ENCODE measurements at places on chromosomes 11 and 22.

DNA sequence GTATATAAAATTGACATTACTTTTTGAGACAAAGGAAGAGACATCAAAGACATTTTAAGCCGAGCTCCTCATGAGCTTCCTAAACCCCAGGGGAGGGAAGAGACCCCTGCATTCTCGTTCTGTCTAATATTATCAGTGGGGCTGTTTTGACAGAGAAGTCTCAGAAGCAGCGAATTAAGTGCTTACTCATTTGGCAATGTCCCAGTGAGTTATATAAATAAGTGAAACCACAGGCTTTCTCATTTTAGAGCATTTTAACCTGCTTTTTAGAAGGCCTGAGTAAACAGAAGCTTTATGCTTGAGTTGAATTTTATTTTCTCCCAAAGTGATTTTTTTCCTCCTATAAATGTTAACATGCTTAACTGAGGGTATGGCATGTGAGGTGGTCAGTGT lies 23.2 kb upstream of the C1QTNF4 start:
- DNase-seq = no peak

- peak; percentile 74 for DNase-seq
Measured at GRCh38 chr22:41780746-41781505, 19.6 kb upstream of the CCDC134 start.

DNA sequence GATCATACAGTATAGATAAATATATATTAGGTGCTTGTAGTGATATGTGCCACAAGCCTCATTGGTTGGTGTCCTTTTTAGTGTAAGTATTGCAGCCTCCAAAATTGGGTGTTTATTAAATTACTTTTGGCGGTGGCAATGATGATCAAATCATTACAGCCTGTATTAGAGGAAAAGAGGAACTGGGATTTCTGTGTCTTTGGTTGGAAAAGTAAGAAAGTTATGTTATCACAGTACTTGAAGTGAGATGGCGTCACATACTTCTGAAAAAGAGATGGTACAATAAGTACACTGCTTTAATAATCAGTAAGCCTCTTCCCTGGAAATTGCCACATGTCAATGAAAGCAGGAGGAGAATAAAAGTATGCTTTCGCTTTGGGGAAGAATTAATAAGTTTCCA lies 523 bp upstream of the MPZL3 start:
- DNase-seq = no peak

DNA sequence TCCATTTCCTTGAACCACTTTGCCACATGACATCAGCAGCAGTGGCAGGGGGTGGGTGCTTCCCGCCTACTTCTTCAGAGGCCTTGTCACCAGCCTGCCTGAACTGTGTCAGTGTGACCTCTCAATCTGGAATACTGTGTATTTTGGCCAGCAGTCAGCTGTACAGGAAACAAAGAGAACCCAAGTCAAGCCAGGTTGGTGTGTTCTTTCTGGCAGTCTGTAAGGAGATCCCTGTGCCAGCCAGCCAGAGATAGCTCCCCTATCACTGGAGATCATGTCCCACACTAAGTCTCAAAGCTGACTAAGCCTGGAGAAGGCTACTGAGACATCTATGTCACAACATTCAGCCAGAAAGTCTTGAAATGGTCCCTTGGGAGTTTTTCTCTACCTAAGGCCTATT lies 142.1 kb downstream of the TRPC6 start:
- no peak for DNase-seq

- no peak for DNase-seq
Measured at GRCh38 chr11:124900464-124900863, 2.8 kb upstream of the ROBO4 start.

DNA sequence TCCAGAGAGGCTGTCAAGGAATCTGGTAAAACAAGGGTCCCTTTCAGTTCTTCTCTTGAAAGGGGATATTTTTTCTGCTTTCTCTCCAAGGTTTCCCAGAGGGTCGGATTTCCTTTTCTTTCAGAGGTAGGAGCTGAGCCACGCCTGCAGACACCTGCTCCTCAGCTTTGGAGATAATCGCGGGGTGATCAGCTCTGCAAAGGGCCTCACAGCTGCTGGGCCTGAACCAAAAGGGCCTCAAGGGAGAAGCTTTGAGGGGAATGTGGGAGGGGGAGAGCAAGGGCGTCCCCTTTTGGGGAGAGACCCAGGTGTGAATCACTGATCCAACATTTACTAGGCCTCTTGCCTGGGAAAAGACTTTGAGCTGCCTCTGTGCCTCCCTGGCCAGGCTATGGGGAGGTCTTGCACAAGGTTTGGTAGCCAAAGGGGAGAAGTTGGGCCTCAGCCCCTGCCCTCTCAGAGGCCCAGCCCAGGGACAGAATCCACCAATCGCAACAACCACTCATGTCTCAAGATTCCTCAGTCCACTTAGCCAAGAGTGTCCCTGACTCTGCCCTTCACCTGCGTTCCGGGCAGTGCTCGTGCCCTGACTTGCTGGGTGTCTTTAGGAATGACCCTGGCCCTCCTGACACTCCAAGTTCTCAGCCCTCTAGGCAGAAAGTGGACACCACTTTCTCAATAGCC lies 14.0 kb upstream of the TP53I11 start:
- no peak for DNase-seq

DNA sequence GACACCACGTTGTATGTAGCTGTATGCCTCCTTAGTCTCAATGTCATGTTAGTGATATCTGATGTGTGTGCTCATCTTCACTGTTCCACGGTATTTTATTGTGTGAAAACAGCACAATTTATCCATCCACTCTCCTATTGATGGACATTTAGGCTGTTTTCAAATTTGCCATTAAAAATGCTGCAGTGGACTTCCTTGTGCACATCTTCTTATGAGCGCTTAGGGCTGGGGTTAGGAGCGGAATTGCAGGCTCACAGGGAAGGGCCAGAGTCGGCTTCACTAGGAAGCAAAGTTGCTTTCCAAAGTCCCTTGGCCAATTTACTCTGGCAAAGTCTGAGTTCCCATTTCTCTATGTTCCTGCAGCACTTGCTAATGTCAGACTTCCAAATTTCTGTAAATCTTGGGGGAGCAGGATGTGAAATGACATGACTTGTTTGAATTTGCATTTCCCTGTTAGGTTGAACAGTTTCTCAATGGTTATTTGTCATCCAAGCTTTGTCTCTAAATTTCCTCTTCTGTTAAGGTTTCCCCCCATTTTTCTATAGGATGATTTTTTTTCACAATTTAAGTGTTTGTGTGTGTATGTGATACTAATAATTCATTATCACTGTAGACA lies 75.4 kb downstream of the MYEOV start:
- DNase-seq = no peak

- DNase-seq = no peak
Measured at GRCh38 chr11:83612891-83613766, 327.0 kb upstream of the CCDC90B start.

DNA sequence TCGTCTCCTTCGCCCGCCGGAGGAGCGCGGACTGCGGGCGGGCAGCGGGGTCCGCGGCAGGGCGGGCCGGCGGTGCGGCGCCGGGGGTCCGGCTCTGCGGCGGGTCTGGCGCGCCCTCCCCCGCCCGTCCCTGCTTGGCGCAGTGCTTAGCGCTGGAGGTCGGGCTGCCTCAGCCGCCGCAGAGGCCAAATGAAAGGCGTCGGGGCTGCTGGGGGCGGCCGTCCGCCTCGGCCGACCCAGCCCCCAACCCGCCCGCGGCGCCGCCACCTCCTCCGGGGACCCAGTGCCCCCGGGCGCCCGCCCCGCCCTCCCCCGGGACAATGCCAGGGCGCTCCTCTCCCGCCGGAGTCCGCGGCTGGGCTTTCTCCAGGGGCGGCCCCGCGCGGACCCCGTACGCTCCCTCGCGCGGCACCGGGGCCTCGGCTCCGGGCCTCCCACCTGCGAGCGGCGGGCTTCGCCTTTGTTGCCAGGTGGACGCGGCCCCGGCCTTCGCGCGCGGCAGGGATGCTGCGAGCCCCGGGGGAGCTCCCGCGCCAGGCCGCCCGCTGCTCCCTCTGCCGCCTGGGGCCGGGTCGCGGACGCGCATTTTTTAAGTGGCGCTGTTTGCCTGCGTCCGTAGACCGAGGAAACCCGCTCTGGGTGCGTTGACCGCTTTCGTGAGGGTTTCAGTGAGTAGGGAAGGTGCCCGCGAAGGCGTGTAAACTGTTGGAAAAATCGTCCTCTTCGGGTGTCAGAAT lies 583 bp downstream of the APLP2 start:
- peak; percentile 30 for DNase-seq

GRCh38 chr11:28833169-28833568 lies 725.0 kb downstream of the METTL15 start:
- no peak for DNase-seq
